CD4-positive, alpha-beta T cell treated with Interleukin-17A for 1 hour (primary cell): ENCODE measurements at places on chromosomes 2 and 18.

DNA sequence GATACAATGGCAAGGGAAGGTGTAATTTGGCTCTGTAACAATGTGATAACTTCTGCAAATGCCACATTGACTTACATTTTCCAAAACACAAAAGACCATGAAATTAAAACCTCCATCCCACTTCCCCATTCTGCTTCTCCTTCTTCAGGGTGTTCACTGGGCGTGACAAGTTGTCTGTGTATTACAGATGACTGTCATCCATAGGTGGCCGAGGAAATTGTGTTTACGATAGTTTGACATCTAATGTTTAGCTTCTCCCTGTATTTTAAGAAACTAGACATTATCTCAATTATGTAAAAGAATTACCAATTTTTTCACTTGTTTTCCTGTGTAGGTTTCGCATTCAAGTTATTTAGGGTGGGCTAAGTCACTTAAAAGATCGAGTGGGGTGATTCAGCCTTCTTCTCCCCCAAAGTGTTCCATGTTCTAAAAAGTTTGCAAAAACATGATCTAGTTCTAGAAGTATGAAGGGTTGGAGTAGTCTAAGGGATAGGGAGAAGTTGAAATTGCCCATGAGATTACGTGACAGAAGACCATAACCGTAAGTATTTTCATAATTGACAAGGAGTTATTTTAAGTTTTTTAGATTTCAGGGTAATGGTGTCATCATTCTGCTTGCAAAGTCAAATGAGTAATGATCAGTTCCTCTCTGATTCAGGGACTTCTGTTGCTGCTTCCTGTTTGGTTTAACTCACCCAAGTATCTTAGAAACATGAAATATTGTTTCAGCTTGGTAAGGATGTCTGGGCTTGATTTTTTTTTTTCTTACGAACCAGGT lies 25.2 kb upstream of the CYTIP start:
- DNase-seq, result peak; percentile 84

GRCh38 chr18:79380816-79381806 lies 14.6 kb upstream of the NFATC1 start:
- DNase-seq, result peak; percentile 71

DNA sequence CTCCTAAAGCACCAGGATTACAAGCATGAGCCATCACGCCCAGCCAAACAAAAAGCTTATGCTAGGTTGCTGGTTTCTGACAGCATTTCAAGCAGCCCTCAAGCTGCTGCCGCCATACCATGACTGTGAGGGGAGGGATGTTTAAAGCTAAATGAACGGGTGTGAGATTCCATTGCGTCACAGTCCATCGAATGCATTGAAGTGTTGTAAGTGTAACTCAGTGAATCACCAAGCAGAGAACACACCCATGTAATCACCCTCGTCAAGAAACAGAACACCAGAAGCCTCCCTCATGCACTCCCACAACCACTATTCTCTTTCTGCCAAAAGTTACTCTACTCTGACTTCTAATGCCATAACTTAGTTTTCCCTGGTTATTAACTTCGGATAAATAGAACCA lies 32.8 kb upstream of the MC5R start:
- DNase-seq, result no peak

- DNase-seq, result no peak
Measured at GRCh38 chr2:23530206-23530908, 145.4 kb downstream of the KLHL29 start.

DNA sequence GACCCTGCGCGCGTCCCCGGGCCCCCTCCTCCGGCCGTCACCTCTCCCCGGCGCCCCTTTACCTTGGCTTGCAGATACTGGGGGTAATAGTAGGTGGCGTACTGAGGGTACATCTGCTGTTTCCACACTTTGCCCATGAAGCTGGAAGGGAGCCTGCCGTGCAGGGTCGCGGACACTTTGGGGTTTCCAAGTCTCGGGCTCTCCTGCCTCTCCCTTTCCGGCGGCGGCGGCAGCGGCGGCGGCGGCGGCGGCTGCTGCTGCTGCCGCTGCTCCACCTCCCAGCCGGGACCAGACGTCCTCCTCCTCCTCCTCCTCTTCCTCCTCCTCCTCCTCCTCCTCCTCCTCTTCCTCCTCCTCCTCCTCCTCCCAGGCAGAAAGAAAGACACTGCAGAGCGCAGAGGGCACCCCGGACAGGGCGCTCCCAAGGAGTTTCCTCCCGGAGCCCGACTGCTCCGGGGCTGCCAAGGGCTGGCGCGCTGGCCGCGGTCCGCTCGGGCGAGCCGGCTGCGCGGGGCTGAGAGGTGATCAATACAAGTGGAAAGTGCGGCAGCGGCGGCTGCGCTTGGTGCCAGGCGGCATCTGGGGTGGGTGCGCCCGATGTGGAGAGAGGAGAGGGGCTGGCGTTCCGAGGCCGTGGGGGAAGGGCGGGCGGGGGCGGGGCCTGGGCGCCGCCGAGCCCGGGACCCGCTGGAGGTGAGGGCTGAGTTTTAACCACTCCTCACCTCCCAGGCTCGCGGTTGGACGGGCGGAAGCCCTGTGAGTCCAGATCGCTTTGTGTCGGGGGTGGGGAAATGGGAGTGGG lies at the start of gene RBMS1:
TSS of gene RBMS1 (minus strand) at position 581 of the 802 bp plus-strand sequence. CDS start at position 137, 444 bp downstream.
- DNase-seq, result peak; percentile 55

DNA sequence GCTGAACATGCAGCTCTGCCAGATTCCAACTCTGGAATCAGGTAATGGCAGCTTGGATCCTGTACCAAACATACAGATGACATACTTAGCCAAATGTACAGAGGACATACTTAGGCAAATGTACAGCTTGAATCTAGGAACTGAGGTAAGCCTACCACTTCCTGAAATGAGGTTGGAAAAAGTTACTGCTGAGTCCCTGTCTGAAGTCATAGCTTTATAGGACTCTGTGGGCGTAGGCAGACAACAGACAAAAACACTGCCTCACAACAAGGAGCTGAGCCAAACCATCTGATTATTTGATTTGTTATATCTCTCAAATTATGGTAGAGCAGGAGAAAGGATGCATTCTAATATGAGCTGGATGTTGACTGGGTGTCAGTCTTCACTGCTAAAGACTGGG lies 290.2 kb upstream of the TCF4 start:
- no peak for DNase-seq

GRCh38 chr18:11498821-11499220 lies 110.6 kb upstream of the SLC35G4 start:
- DNase-seq, result no peak
